Dorsolateral prefrontal cortex (tissue), 122 donors: ENCODE measurements at places on chromosomes 6 and 20.

- DNase-seq: no peak
These were observed 167.4 kb upstream of the THBS2 start for GRCh38 chr6:169420912-169421543.

GRCh38 chr20:57048027-57048869, 218.2 kb downstream of the BMP7 start:
- no peak for DNase-seq

- peak; percentile 46 for DNase-seq
These were observed 28.3 kb downstream of the FYN start for GRCh38 chr6:111844921-111845320.

- DNase-seq: peak; percentile 47
These were observed 79.0 kb upstream of the SPACA1 start for GRCh38 chr6:87968435-87969278.

GRCh38 chr6:35352735-35353134, 10.4 kb downstream of the PPARD start:
- DNase-seq: no peak

- no peak for DNase-seq
These were observed 82.3 kb upstream of the PHACTR2 start for GRCh38 chr6:143595251-143596036.

DNA sequence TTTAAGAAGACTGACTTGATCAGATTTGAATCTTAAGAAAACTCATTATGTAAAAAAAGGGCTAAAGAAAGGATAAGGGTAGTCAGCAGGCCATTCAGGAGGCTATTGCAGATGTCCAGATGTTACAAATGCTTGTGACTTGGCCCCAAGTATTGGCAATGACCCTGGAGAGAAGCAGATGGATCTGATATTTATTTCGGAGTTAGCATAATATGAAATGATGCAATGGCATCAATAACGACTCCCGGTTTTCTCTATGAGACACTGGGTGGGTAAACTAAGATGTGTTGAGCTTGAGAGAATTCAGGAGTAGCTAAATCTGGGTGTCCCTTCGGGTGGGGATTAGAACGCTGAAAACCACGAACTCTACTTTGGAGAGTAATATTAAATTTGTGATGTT, 149.7 kb downstream of the LAMA2 start:
- DNase-seq: no peak

DNA sequence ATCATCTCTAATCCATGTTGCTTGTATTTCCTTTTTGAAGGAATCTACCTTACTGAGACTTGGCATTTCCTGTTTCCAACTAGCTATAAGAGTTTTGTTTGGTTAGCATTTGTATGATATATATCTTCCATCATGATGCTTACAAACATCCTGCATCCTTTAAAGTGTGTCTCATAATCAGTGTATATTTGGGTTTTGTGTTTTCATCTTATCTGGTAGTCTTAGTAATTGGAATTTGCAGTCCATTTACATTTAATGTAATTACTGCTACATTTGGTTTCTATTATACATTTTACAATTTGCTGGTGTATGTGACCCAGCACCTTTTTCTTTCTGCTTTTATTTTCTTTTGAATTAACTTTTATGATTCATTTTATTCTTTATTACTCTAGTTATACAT, 12.6 kb downstream of the CENPW start:
- DNase-seq: no peak

DNA sequence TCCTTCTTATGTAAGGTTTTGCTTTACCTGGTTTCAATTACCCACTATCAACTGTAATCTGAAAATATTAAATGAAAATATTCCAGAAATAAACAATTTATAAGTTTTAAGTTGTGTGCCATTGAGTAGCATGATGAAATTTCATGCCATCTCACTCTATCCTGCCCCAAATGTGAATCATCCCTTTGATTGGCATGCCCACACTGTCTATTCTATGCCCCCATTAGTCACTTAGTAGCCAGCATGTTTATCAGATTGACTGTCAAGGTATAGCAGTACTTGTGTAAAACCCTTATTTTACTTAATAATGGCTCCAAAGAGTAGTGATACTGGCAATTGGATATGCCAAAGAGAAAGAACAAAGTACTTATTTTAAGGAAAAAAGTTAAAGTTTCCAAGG, 403.8 kb downstream of the ADGRB3 start:
- no peak for DNase-seq

DNA sequence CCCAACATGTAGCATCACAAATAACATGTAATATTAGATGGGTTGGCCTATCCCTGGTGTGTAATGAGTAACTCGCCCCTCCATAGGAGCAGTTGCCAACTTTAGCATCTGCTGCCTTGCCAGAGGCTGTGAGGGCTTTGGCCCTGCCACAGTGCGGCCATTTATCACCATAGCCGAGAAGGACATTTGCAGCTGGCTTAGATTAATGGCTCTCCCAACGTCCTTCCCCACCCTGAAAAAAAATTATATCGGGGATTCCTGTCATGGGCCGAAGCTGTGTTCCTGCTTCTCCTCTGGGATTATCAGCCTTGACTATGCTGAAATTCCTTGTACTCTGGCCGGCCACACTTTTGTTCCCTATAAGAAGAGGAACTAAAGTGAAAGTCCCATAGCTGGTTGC, 7.6 kb upstream of the ADIG start:
- no peak for DNase-seq

GRCh38 chr6:7108196-7108963, 619 bp downstream of the RREB1 start:
- no peak for DNase-seq

DNA sequence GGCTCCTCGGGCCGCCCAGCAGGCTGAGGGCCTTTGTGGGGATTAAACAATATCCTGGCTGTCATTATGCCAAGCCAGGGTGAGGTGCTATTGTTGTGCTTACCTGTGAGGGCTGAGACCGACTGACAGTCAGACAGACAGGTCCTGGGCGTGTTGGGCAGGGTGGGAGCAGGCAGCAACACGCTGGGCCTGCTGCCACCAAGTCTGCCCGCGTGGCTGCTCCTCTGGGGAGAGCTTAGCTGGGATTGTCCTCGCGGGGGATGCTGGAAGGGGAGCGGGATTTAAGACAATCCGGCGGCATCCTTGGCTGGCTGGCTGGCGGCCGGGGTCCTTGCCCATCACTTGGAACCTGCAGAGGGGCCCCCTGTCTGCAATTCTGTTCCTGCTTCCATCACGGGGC, 20.0 kb downstream of the ITPR3 start:
- no peak for DNase-seq

DNA sequence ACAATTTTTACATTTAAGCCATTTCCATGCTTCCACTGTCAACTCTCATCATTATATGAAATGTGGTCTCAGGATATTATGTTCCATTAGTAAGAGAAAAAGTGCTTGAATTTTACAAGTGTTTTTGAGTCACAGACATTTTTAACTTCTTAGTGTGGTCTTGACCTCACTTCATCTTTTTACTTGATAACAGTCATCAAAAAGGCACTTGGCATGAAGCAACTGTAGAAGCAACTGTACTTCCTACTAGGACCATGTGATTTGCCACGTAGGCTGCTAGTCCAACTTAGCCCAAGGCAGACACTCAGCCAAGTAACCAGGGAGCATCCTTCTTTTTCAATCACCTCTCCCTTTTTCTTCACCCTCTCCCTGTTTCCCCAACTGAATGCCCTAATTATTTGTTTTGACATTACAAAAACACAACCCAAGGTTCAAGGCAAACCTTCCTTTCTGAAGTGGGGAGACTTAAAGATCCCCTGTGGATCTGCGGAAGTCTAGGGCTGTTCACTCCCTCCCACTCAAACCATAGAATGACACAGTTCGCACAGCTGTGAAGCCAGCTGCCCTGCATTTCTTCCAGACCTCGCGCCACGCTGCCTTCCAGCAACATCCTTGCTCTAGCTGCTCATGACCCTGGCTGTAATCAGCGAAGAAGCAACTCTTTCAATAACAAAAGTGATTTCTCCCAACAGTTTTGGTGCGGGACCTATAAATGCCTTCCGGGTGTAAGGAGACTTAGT, 45.0 kb downstream of the PHACTR1 start:
- DNase-seq: no peak

DNA sequence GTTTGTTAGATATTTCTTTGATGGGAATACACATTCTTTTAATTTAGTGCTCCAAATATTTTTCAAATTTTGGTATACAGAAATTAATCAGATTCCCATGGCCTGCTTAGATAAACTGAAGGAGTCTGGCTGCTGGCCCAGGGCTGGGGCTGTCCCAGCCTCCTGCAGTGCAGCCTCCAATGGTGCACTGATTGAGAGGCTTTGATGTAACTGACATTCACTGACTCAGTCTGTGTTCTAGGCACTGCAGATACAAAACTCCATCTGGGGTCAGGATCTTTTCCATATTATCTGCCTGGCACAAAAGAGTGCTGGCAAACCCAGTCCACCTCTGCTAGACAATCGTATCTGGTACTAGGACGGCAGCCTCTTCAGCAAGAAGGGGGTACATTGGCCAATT, 64.8 kb downstream of the GRIK2 start:
- no peak for DNase-seq

DNA sequence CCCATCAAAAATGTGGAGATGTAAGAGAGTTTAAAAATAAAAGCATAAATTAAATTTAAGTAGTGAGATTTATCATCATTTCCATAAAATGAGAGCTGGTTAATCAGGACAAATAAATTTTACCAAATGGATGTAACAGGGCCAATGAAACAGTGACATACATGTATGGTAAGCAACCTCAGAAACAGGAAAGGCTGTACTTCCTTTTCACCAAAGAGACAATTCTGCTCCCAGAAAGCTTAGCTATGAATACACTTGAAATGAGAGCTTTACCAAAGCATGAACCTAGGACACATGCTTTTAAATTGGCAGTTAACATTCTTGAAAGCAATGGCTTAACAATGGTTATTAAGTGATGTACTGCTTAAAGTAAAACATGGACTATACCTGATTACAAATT, 12.1 kb upstream of the UBE2J1 start:
- DNase-seq: no peak

DNA sequence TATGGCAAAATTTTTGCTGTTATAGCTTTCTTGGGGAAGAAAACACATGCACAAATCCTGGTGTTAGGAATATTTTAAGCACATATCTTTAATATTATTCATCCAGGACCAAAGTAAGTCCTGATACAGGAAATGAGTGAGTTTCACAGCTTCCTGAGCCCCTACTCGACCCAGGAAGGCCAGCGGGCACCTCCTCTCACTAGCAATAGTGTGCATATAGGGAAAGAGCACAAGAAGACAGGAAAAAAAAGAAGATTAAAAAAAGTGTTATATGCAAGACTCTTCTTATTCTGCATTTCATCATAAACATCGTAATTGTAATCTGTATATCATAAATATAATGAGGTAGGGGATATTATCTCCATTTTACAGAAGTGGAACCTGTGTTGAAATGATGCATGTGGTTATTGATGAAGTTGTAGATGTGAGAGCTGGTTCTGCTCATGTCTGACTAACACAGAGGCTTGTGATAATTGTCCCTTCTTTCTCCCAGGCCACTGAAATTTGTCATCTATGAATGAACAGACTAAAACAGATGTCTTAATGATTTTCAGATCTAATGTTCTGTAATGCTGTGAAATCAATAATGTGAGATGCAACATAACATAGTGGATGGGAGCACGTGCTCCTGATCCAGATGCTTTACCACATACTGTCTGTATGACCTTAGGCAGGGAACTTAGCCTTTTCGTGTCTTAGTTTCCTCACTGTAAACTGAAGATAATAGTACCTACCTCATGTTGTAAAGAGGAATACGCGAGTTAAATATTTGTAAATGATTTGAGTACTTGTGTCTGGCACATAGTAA, 101.2 kb downstream of the MYO6 start:
- DNase-seq: no peak

DNA sequence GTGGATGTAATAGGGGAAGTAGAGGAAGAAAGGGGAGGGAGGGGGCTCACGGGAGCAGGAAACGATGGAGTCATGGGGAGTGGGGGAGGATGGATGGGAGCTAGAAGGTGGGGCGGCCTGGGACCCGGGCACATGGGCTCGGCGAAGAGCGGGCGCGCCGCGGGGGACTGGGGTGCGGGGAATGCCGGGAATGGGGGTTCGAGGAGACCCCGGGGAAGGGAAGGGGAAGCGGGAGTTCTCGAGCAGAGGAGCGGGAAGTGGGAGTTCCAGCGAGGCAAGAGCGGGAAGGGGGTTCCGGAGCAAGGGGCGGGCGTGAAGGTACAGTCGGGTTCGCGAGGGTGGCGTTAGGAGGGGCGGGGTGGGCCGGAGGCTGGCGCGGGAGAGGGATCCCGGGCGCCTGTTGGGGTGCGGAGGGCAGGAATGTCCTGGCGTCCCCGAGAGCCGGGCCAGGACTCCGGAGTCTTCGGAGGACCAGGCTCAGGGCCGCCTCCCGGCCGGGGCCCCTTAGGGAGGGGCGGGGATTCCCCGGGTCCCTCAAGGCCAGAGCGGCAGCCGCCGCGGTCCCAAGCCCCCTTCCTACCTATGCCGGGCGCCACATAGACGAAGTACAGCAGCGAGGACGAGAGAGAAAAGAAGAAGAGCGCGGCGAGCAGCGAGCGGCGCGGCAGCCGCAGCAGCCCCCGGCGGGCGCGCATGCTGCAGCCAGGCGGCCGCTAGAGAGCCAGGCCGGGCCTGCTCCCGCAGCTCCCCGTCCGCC, 504 bp downstream of the B4GALT5 start:
- DNase-seq: no peak

- no peak for DNase-seq
These were observed 320.9 kb upstream of the SASH1 start for GRCh38 chr6:148021699-148022098.

GRCh38 chr20:24981790-24982189, 10.8 kb downstream of the APMAP start:
- DNase-seq: no peak
